ENCODE measurements at places on chromosomes 6 and 20. TPM values are rescaled to one million over a fixed set of nuclear protein-coding genes. Genes with fewer than 3 reads are reported as not detected.

The KCNK16 gene
- not detected for total RNA-seq

The SSTR4 gene
- not detected for total RNA-seq

The IYD gene
- not detected for total RNA-seq

DNA sequence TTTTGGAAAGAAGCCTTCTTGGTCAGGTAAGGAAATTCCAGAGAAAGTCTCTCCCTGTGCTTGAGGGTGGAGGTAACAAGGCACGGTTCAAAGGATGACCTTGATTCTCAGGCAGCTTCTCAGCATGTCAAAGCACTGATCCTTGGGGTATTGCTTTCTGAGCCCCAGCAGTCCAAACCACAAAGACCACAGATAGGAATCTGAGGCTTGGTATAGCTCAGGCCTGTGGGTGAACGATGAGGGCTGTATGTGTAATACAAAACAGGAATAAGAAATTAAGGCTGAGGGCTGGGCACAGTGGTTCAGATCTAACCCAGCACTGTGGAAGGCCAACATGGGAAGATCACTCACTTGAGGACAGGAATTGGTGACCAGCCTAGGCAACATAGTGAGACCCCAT is 70.2 kb upstream of the SLC22A1 start:
- DNase-seq, result no peak

The DSP gene
- 0.13 TPM for total RNA-seq

- DNase-seq, result no peak
These were observed 112.8 kb downstream of the ASXL1 start for GRCh38 chr20:32470940-32471339.

The SMIM26 gene
- total RNA-seq, result 41.9 TPM

The GPSM3 gene
- 216 TPM for total RNA-seq
